ENCODE measurements at places on chromosomes 5 and 9. TPM values are rescaled to one million over a fixed set of nuclear protein-coding genes. Genes with fewer than 3 reads are reported as not detected.

DNA sequence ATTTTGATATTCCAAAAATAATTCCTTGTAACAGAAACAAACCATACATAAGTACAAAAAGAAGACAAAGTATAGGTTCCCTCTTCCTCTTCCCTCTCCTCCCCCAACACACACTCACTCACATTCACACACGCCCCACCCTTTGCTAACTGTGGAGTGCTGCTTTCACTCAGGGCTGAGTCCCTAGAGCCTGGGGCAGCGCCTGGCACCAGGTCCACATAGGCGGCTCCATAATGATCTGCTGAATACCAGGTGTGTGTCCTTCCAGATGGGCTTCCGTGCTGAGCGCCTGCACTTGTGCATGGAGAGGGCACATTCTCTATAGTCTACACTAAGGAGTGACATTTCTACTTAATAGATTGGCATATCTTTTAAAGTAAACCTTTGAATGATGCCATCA is 3.7 kb downstream of the SEMA4D start:
- peaks cover 16% of the 10 kb centered on the region for H3K27me3 ChIP-seq
- H3K4me3 ChIP-seq: no peak overlapping the region
- no peak overlapping the region for H3K27ac ChIP-seq
- DNase-seq: no peak

DNA sequence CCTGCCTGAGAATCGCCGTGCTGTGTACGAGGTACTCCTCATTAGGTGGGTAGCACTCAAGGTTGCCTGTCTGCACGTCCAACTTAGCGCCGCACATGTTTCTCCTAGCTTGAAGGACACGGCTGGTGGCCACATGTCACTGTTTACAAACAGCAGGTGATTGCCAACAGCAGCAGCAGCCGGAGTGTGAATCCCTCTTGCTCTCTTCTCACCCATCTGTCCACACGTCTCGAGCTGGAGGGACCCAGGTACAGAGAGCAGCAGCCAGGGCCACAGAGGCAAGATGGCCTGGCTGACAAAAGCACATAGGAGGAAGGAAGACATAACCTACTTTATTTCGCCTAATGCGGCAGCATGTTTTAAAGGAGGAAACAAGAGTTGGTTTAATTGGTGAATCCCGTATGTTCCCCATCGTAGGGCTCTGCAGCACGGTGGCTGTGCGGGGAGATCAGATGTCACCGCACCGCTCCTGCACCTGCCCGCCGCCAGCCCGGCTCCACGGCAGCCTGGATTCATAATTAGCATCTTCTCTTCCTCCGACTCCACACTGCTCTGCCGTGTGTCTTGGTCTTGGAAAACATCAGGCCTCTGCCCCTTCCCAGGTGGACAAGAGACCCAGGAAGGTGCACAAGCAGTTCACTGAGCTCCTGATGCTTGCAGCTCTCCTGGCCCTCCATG is 201.6 kb upstream of the IRX1 start:
- no peak overlapping the region for H3K27ac ChIP-seq
- H3K27me3 ChIP-seq: no peaks in the 10 kb centered on the region
- no peak for DNase-seq
- H3K36me3 ChIP-seq: no peaks in the 10 kb centered on the region
- H3K4me1 ChIP-seq: no peaks in the 10 kb centered on the region
- H3K4me3 ChIP-seq: no peak overlapping the region

Gene CYLC2
- total RNA-seq: not detected

DNA sequence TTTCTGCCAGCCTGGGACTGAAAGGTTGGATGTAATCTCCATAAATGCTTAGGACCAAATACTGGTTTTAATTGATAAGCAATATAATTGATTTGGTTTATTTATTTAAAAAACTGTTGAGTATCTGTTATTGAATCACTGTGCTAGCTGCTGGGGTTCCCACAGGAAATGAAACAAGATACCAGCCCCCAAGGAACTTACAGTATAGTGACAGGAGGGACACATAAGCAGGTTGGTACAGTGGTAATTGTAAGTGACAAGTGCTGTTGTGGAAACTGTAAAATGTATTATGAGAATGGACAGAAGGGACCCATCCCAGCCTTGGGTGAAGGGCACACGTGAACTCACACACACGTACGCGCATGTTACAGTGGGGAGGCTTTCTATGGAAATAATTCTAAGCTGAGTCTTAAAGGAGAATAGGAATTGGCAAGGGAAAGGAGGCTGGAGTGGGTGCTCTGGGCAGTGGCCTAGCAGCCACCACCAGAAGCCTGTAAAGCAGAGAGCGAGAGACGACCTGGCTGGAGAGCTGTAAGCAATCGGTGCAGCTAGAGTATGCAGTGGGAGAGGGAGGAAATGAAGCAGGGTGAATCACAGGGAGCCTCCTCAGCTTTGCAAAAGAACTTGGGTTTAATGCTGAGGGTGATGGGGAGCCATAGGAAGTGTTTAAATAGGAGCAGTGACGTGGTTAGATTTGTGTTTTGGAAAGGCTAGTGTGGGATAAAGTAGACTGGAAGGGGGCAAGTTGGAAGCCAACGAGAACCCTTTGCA is 39.3 kb downstream of the GLRA1 start:
- H3K4me1 ChIP-seq: peaks cover 2% of the 10 kb centered on the region
- no peak overlapping the region for H3K4me3 ChIP-seq
- no peak overlapping the region for H3K27ac ChIP-seq
- no peaks in the 10 kb centered on the region for H3K36me3 ChIP-seq

Gene PCDHB9
- 5.1 TPM for total RNA-seq

DNA sequence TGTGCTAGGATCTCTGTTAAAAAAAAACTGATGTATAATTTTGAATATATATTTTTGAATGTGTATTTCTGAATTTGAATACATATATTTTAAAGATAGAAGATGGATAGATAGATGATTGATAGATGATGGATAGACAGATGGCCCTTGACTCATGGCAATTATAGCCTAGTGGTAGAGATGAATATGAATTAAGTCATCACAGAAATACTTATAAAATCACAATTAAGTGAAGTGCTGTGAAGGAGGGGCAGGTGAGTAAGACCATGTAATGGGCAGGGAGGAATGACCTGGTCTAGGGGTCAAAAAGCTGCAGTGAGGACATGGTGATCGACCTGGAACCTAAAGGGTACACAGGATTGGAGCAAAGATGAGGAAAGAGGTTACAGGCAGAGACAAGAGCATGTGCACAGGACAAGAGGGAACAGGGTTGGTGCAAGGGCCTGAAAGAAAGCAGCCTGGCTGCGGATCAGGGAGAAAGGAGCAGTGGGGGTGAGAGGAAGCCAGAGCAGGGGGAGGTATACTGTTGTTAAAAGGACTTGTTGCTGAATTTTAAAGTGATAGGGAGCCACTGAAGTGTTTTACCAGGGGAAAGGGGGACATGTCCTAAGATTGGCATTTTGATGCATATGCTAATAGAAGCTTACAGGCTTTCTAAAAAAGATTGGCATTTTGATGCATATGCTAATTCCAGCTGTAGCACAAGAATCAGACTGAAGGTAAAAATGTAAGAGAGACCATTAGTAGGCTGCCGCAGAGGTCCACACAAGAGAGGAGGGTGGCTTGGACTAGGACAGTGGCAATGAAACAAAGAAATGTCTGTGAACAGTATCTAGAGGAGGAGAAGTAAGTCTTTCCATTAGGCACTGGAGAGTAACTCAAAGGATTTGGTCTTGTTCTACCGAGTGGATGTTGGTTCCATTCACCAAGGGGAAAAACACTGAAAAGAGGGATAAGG is 527.8 kb downstream of the AGTPBP1 start:
- no peaks in the 10 kb centered on the region for H3K36me3 ChIP-seq
- H3K4me1 ChIP-seq: no peaks in the 10 kb centered on the region
- no peak overlapping the region for H3K27ac ChIP-seq
- no peak for DNase-seq

Gene HTR1A
- not detected for total RNA-seq

- H3K36me3 ChIP-seq: peaks cover 8% of the 10 kb centered on the region
- no peak overlapping the region for H3K4me3 ChIP-seq
- H3K27me3 ChIP-seq: no peaks in the 10 kb centered on the region
- no peaks in the 10 kb centered on the region for H3K4me1 ChIP-seq
- no peak overlapping the region for H3K27ac ChIP-seq
- no peak for DNase-seq
Measured at GRCh38 chr5:131355971-131356528, 92.2 kb downstream of the CDC42SE2 start.

Gene CDKN2B
- total RNA-seq: 1.3 TPM

- no peak overlapping the region for H3K27ac ChIP-seq
- H3K27me3 ChIP-seq: no peaks in the 10 kb centered on the region
- no peaks in the 10 kb centered on the region for H3K36me3 ChIP-seq
- H3K4me3 ChIP-seq: no peak overlapping the region
- H3K4me1 ChIP-seq: no peaks in the 10 kb centered on the region
- DNase-seq: no peak
Measured at GRCh38 chr5:127769386-127769785, 66.2 kb downstream of the CCDC192 start.

DNA sequence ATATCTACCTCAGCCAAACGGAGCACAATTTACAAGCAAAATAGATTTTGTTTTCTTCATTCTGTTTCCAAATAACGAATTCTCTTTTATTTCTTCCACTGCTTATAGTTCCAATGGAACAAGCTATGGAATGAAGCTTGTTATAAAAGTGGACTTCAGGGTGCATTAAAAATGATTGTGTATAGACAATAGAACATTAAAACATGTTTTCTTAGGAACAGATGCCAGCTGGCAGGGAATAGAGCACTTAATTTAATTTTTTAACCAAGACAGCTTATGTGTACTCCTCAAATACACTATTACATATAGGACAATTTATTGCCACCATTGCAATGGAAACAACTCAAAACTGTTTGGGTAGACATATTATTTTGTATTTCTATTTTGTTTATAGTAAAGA is 860.1 kb upstream of the TYRP1 start:
- H3K27ac ChIP-seq: no peak overlapping the region
- DNase-seq: no peak
- H3K4me3 ChIP-seq: no peak overlapping the region
- no peaks in the 10 kb centered on the region for H3K27me3 ChIP-seq

- H3K36me3 ChIP-seq: no peaks in the 10 kb centered on the region
- 0 out of 2 replicates have a peak, but pooled peaks cover 4% of the 10 kb centered on the region for H3K4me1 ChIP-seq
- DNase-seq: no peak
- H3K4me3 ChIP-seq: no peak overlapping the region
- H3K27me3 ChIP-seq: no peaks in the 10 kb centered on the region
Measured at GRCh38 chr9:110257956-110258355, 1.6 kb upstream of the TXN start.

DNA sequence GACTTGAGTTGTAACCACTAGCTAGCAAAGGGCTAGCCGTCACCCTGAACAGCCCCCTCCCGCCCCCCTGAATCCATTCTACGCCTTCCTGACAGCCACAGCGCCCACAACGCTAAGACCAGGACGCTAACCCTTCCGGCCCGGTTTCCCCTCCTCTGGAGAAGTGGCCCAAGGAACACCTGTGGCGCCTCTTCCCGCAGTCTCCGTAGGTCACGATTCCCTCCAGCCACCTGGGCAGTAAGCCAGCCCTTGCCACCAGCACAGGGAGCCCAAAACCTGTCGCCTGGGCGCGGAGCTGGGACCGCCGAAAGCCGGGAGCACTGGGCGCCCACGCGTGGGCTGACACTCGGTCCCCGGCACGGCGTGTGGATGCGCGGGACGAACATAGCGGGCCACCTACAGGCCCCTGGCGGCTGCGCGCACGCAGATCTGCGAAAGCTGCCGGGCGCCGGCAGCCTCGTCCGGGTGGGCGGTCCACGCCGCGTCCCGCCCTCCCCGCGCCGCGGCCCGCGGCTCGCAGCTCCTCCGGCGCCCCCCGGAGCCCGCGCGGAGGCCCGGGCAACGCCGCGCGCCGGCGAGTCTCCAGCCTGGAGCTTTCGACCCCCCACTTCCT is 596 bp downstream of the IRF1 start:
- peak; percentile 32 for DNase-seq
- H3K4me1 ChIP-seq: peaks cover 15% of the 10 kb centered on the region
- no peaks in the 10 kb centered on the region for H3K27me3 ChIP-seq
- peak overlapping the region; percentile 80 for H3K27ac ChIP-seq

DNA sequence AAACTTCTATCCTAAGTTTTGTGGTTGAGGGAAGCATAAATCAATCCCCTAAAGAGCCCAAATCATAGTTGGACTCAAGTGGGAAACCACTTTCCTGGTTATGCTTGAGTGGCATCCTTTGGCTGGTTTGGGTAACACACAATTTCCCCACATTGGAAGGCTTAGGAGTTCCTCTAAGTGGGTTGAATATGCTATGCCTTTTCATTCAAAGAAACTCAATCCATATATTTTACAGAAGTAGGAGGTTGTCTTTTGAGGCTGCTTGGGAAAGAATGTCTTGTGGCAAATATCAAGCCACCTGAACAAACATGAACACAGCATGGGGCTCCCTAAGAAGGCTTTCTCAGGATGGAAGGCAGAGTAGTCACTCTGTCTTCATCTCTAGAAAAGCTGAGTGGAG is 121.1 kb downstream of the SPATA31D1 start:
- H3K4me1 ChIP-seq: peaks cover 20% of the 10 kb centered on the region
- H3K27ac ChIP-seq: no peak overlapping the region
- H3K27me3 ChIP-seq: no peaks in the 10 kb centered on the region
- H3K36me3 ChIP-seq: no peaks in the 10 kb centered on the region
- H3K4me3 ChIP-seq: no peak overlapping the region

- no peak overlapping the region for H3K27ac ChIP-seq
- H3K27me3 ChIP-seq: no peaks in the 10 kb centered on the region
Measured at GRCh38 chr9:84945878-84946538, 276.5 kb downstream of the NTRK2 start.

Gene GABBR2
- total RNA-seq: not detected

- no peaks in the 10 kb centered on the region for H3K27me3 ChIP-seq
- no peak overlapping the region for H3K4me3 ChIP-seq
- H3K27ac ChIP-seq: no peak overlapping the region
- H3K4me1 ChIP-seq: no peaks in the 10 kb centered on the region
Measured at GRCh38 chr9:74876382-74876949, 11.3 kb downstream of the TRPM6 start.

DNA sequence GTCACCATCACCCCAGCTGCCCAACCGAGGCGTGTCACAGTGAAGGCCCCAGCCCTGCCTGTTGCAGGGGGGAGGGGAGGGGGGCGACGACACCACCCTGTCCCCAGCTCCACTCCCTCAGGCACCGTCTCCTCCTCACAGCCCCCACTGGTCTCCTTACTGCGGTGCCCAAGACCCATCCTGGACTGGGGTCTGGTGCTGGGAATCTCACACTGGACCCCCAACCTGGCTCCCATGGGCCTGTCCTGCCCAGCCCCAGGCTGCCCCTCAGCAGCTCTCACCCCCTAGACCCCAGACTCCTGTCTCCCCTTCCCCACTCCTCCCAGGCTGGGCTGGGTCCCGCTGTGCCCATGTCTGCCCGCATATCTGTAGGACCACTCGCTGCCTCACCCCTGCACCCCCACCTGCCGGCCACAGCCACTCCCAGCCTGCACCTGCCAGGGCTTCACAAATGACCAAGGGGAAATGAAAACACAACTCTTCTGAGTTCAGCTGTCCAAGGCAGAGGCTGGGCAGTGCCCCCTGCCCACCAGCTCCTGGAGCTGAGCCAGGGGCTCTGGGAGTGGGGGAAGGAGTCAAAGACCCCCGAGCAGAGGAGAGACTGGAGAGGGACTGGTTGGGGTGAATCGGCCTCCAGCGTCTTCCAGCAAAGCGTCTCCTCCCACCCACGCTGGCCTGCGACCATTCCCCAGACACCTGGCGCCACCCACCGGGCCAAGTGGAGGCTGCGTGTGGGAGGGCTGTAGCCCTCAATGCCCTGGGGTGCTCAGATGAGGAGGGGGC is 32.6 kb upstream of the EGFL7 start:
- H3K4me1 ChIP-seq: peaks cover 24% of the 10 kb centered on the region
- no peak overlapping the region for H3K4me3 ChIP-seq
- DNase-seq: peak; percentile 79
- H3K36me3 ChIP-seq: no peaks in the 10 kb centered on the region

Gene RETREG1
- 0.16 TPM for total RNA-seq

Gene NR2F1-AS1
- total RNA-seq: 11.3 TPM

- no peaks in the 10 kb centered on the region for H3K27me3 ChIP-seq
- no peak for DNase-seq
- H3K27ac ChIP-seq: no peak overlapping the region
- peaks cover 7% of the 10 kb centered on the region for H3K4me1 ChIP-seq
- H3K4me3 ChIP-seq: no peak overlapping the region
Measured at GRCh38 chr9:126952205-126952977, 37.8 kb downstream of the RALGPS1 start.
